HEK293T (cell line): ENCODE measurements at places on chromosomes 2 and 18.

GRCh38 chr18:48770243-48770642 is 180.5 kb downstream of the SMAD7 start:
- DNase-seq: no peak

GRCh38 chr2:3665886-3666612 is 8.0 kb downstream of the ALLC start:
- DNase-seq: no peak

DNA sequence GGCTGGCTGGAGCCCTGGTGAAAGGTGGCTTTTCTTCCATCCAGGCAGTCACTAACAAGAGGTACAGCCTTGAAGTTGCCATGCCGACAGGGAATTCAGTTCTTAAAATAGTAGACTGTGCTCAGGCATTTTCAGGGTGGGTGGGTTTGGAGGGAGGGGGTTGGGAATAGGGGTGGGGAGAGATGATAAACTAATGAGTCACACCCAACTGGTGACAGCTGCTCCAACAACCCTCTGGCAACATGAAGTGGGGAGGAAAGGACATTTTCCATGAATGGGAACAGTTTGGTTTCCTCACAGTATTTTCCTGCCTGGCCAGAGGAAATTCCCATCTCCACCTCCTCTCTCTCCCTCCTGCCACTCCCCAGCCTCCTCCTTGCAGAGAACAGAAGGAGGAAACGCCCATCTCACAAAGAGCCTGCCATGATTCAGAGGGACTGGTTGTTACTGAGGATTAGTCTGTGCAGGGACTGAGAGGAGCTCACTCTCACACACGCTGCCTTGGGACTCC is 113.0 kb upstream of the SLC1A4 start:
- DNase-seq: no peak

DNA sequence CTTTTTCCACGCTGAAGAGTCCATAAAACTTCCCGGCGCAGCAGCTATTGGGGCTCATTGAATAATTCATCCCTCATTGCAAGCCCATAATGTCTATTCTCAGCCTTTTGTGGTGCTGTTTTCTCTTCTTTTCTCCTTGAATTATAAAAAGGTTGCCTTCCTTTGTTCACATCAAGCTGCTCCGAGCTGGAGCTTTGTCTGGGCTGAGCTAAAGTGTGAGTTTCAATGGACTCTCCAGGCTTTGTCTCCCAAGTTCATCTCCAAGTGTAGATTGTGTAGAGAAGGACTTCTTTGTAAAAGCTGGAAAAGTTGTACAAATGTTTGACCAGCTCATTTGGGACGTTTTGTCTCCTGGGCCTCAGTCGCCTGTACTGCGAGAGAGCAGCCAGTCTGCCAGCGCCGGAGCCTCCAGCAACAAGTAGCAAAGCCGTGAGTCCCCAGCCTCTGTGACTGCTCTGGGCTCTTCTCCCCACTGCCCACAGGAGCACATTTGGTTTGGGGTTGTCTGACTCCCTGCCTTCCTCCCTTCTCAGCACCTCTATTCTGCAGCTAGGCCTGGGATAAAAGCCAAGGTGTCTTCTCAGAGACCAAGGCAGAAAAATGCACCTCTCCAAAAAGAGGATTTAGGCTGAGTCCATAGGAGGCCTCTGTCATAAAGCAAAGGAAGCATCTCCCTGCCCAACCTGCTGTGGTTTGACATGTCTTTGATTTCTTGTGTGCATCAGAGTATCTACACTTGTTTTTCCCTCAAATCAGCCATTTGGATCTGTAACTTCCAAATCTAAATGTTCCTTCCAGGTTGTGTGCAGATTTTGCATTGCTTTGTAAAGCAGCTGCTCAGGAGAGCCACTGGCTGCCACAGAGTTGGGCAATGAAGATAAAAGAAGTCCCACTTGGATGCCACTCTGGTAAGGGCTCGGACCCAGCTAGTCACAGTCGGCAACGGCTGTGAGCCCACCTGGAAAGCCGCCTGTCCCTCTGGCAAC is 6.4 kb downstream of the PAX3 start:
- no peak for DNase-seq

GRCh38 chr2:64888591-64889309 is 100.4 kb upstream of the SLC1A4 start:
- no peak for DNase-seq

- DNase-seq: no peak
Measured at GRCh38 chr2:211371465-211371864, 815.1 kb downstream of the CPS1 start.

DNA sequence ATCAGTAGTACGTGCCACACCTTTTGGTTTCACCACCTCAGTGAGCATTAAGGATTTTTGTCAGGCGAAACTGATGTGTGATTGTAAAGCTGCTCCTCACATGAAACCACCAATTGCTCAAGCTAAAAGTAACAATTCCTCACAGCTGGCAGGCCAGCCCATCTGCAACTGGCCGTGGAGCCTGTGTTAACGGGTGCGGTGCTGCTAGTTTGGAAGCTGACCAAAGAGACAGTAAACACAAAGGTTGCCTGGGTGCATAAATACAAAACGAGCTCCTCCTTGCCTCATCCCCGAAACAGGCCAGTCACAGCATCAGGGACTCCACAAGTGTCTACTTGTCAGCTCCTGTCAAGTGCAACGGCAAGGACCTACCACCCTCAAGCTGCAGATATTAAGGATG is 32.0 kb downstream of the LGALSL start:
- no peak for DNase-seq

- no peak for DNase-seq
Measured at GRCh38 chr2:115908731-115909130, 1466.3 kb downstream of the DPP10 start.

- no peak for DNase-seq
Measured at GRCh38 chr2:103552775-103553174, 790.9 kb downstream of the TMEM182 start.

GRCh38 chr2:237192881-237193280 is 107.2 kb downstream of the COPS8 start:
- DNase-seq: no peak
